ENCODE measurements at places on chromosomes 1 and 21.
A peak's percentile ranks its signal among the peaks of the same experiment; 100 is the strongest.

DNA sequence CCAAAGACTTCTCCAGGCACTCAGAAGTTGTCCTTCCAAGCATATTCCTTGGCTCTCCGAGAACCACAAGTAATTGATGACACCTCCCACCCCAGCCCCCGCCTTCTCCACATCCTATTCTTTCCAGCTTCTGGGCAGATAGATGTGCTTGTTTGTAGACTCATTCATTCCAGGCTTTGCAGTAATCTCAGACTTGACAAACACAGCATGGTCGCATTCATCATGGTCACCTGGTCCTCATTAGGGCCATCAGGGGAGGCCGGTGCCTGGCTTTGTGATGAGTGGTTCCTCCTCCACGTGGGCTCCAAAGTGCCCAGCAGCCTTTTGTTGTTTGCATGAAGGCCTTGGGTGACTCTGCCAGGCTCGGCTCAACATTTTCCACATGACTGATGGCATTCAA lies 28.5 kb upstream of the KCNE2 start:
- no peak for DNase-seq

GRCh38 chr1:171803045-171803444 lies 21.6 kb downstream of the METTL13 start:
- peak; percentile 79 for DNase-seq

- DNase-seq = peak; percentile 2
These were observed 110.1 kb upstream of the ZNHIT6 start for GRCh38 chr1:85818371-85818770.

DNA sequence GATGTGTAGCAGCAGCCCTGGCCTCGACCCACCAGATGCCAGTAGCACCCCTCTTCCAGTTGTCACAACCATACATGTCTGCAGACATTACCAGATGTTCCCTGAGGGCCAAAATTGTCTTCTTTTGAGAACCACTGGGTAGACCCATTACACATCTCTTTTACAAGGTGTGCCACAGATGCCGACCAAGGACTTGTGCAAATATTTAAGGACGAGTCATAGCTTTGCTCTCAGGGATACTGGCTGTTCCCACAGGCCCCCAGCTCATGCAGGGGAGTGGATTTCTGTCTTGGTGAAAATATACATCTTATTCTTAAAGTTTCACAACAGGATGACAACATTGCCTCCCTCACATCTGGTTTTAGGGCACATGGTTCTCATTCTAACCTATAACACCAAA lies 59.4 kb upstream of the ZBTB18 start:
- no peak for DNase-seq

DNA sequence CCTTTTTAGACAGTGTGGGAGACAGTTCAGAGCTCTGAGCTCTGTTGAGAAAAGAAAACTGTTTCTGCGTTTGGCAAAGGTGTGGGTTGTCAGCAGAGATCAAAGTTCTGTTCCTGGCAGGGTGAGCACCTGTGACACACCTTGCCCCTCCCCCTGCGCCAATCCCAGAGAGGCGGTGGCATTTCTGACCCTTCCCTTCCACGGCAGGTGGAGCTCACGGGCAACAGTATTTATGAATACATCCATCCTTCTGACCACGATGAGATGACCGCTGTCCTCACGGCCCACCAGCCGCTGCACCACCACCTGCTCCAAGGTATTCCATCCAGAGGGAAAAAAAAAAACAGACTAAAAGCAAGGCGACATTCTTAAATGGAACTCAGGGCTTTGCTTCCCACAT lies 20.7 kb downstream of the SIM2 start:
- DNase-seq = no peak

GRCh38 chr1:18970762-18971161 lies 14.3 kb upstream of the IFFO2 start:
- DNase-seq = no peak

DNA sequence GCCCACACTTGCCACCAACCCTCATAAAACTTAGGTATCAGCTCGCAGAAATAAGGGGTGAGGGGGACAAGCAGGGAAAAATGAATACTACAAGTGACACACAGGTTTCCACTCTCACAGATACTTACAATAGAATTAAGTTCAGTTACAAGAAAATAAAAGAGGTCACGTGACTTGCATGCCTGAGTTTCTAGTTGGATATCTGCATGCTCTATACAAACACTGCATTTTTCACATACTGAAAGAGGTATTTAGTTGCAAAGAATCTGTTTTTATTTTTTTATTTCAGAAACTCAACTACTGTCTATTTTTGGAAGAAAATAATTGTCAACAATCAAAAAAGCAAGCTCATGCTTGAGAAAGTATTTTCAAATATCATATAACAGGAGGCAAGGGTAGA lies 43.5 kb downstream of the DPYD start:
- DNase-seq = no peak

GRCh38 chr21:18468790-18469189 lies 65.2 kb upstream of the TMPRSS15 start:
- DNase-seq = no peak

DNA sequence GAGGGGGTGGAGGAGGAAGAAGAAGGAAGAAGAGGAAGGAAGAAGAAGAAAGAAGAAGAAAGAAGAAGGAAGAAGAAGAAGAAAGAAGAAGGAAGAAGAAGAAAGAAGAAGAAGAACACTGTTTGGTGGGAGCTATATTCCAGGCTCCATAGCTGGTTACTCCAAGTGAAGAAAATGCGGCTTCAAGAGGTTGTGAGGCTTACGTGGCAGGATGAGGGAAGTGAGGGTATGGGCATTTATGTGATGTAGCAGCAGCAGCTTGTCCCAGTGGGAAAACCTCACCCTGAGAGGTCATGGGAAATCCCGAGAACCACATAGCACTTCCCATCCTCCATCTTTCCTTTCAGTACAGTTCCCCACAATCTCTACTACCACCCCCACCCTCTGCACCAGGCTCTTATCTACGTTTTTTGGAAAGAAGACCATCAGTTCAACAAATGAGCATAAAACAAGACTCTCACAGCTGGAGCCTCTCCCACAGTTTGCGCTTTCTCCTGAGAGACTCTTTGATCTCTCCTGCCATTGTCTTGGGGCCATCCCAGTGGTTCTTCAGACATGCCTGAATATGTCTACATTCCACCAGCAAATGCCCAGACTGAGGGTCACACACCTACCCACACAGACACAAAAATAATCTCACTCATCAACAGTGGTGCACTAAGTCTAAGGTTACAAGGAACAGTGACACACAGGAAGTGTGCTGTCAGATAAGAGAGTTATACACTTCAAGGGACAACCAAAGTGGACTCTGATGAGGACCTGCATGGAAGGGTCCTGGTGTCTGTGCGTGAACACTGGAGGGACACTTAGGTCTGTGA lies 77.9 kb upstream of the KCNJ15 start:
- DNase-seq = no peak

GRCh38 chr1:154411525-154411924 lies 6.4 kb downstream of the IL6R start:
- no peak for DNase-seq

DNA sequence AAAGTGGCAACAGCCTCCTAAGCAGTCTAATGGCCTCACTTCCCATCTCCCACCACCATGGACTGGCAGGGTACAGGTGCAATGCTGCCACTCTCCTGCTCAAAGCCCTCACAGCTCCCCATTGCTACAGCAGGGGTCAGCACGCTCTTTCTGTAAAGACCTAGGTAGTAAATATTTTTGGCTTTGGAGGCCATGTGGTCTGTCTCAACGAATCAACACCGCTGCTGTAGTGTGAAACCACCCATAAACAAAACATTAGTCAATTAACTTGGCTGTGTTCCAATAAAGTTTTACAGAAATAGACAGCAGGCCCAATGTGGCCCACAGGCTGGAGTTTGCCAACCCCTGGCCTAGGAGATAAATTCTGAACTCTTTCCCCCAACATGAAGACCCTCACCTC lies 44.6 kb upstream of the TMEM125 start:
- no peak for DNase-seq

DNA sequence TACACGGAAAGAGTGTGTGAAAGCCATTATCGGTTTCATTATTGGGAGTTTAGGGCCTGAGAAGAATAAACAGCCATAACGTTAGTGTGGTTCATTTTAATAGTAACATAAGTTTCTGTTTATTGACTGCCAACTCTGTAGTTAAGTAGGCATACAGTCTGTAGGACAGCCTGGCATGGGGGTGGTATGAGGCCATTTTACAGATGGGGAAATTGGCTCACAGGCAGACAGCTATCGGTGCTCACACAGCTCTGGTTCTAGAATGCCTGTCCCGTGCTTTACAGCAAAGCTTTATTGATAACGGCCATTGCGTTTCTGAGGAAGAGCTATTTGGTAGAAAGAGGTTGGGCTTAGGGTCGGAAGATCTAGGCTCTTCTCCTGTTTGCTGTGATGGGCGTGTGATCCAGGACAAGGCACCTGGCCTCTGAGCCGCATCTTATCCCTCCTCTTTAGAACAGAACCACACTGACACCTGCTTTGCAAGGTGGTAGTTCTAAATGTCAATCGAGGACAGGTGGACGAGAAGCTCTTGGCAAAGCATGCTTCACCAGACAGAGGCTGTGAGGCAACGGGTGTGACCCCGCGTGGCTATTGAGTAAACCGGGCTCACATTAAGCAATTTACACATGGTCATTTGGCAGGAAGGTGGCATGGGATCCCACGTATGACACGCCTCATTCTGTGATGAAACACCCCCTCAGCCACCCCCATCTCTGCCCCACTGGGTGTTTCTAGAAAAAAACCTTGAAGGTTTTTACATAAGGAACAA lies 14.9 kb downstream of the ETS2 start:
- DNase-seq = no peak

DNA sequence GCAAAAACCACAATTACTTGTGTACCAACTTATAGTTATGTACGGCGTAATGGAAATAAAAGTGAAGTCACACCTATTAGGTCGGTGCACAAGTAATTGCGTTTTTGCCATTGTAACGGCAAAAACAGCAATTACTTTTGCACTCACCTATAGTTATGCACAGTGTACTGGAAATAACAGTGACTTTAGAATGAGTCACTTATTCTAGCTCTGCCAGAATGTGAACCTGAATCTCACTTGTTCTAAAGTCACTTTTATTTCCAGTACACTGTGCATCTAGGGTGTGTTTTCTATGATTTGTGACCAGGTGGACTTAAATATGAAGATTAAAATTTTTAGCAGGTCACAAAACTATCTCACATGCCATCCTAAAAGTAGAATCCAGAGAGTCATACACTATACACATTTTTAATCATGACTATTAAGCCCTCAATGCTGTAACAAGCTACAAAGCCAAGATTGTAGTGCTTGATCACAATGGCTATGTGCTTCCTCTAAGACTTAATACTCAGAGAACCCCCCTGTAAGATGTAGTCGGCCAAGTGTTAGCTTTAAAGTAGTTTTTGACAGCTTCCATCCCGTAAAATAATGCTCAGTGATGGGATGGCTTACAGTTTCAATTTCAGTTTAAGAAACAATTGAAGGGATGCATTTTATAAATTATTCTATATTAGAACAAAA lies 218.8 kb downstream of the NEGR1 start:
- no peak for DNase-seq

GRCh38 chr1:248703674-248704073 lies 1.1 kb upstream of the OR14I1 start:
- no peak for DNase-seq

DNA sequence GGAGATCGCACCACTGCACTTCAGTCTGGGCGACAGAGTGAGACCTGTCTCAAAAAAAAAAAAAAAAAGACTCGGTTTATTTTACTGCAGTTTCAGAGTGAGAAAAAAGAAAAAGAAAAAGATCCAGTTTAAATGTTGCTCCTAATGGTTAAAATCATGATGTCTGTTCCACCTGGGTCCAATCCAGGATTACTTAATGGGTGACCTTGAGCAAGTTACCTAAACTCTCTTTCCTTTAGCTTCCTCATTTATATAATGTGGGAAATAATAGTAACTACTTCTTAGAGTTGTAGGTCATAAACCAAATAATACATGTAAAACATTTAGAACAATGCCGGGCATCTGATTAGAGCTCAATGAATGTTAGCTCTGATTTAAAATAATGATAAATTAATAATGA lies 19.4 kb upstream of the RNF11 start:
- DNase-seq = no peak

DNA sequence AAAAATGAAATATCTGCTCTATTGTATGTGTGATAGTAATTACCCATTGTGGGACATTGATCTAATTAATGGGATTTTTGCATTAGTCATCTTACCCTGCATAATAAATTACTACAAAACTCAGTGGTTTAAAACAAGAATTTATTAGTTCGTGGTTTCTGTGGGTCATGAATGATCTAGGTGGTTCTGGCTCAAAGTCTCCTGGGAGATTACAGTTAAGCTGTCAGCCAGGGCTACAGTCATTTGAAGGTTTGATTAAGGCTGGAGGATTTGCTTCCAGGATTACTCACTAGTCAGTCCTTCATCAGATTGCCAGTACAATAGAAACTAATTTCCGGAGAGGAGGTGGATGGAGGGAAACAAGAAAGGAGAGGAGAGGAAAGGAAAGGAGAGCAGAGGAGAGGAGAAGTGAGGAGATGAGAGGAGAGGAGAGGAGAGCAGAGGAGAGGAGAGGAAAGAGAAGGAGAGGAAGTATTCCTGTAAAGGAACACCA lies 60.4 kb upstream of the TNFSF4 start:
- DNase-seq = no peak

DNA sequence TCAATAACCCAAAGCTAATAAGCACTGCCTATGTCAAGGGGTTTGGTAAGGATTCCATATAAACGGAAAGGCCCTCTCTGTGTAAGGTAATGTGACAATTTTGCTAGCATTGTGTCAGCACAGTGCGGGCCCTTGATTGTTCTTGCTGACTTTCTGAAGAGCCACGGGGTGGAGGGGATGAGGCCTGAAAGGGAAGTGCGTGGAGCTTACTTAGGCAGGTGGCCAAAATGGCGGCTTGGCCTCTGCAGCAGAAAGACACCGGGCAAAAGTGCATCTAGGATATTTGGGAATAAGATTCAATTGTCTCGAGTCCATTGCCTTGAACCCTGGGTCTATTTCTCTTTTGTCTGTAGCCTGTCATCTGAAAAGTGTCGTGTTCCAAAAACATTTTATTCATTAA lies 114.3 kb downstream of the TGFB2 start:
- DNase-seq = no peak

GRCh38 chr1:64546013-64546412 lies 76.1 kb downstream of the CACHD1 start:
- no peak for DNase-seq

DNA sequence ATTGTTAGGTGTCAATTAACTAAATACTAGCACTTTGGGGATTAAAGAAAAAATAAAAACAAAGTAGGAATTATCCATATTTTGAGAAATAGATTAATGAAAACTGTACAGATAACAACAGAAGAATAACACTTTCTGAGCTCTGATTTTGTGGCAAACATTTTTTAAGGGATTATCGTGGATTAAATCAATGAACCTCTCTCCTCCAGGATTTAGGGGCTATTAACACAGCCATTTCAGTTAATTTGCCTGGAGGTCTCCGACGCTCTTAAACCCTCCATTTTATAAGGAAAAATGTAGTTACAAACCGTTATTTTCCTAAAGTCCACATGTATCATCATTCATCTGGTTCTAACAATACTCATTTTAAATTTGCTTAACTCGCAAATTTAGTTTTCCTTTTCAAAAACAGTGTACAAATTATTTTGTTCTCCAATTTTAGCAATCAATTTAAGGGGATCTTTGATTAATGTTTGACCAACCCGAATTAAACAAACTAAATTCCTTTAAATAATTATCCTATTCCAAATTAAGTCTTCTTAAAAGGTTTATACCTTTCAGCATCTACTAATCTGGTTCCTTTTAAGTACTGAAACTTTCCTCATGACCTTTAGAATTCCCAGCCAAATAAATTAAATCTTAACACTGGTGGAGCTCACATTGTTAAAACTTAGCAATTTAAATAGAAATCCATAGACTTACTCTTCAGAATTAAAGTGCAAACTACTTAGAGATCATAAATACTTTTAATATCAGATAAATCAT lies 30.7 kb upstream of the RNF187 start:
- DNase-seq = no peak

GRCh38 chr1:26027716-26028489 lies 6.3 kb downstream of the EXTL1 start:
- DNase-seq = no peak

Measured in fibroblast of the conjunctiva (primary cell).